AG08396 (cell line): ENCODE measurements at places on chromosomes 5 and 9.

DNA sequence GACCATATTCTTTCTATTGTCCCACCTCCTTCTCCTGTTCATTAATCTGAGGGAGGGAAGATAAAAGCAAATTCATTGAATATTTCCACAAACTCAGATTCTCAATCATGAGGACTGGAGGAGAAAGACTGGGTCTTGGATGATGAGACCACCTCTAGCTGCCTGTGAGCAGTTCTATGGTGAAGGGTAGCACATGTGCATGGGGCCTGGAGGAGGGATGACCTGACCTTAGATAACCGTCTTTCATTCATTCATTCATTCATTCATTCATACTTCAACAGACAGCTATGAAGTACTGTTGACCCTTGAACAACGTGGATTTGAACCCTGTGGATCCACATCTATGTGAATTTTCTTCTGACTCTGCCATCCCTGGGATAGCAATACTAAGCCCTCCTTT is 68.4 kb downstream of the MED10 start:
- DNase-seq, result no peak

- DNase-seq, result no peak
Observed at GRCh38 chr5:102411-103043, 10.6 kb downstream of the PLEKHG4B start.

DNA sequence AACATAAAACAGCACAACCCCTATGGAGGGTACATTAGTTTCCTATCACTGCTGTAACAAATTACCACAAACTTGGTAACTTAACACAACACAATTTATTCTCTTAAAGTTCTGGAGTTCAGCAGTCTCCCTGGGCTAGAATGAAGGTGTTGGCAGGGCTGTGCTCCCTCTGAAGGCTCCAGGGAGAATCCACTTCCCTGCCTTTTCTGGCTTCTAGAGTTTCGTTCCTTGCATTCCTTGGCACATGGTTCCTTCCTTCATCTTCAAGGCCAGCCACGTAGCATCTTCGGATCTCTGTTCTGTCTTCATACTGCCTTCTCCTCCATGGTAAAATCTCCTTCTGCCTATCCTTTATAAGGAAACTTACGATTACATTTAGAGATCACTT is 25.0 kb upstream of the GSN start:
- DNase-seq, result no peak

GRCh38 chr9:109098171-109098959 is 21.4 kb downstream of the TMEM245 start:
- peak; percentile 18 for DNase-seq

DNA sequence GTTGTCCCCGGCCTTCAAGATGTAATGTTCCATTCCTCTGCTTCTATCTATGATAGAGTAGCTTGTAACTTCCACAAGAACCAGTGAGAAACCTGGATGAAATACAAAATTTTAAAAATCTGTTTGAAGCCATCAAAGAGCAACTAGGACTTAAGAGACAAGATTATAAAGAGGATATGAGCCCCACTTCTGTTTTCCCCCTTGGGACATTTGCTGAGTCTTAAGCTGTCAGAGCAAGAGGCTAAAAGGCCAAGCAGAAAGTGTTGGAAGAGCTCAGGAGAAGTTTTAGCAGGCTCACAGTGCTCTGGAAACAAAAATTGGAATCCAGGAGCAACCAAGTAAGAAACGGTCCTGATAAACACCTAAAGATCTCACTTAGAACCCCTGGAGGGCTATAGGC is 76.1 kb downstream of the ADRB2 start:
- DNase-seq, result no peak

GRCh38 chr5:145499483-145499882 is 335.7 kb downstream of the PRELID2 start:
- DNase-seq, result peak; percentile 17

DNA sequence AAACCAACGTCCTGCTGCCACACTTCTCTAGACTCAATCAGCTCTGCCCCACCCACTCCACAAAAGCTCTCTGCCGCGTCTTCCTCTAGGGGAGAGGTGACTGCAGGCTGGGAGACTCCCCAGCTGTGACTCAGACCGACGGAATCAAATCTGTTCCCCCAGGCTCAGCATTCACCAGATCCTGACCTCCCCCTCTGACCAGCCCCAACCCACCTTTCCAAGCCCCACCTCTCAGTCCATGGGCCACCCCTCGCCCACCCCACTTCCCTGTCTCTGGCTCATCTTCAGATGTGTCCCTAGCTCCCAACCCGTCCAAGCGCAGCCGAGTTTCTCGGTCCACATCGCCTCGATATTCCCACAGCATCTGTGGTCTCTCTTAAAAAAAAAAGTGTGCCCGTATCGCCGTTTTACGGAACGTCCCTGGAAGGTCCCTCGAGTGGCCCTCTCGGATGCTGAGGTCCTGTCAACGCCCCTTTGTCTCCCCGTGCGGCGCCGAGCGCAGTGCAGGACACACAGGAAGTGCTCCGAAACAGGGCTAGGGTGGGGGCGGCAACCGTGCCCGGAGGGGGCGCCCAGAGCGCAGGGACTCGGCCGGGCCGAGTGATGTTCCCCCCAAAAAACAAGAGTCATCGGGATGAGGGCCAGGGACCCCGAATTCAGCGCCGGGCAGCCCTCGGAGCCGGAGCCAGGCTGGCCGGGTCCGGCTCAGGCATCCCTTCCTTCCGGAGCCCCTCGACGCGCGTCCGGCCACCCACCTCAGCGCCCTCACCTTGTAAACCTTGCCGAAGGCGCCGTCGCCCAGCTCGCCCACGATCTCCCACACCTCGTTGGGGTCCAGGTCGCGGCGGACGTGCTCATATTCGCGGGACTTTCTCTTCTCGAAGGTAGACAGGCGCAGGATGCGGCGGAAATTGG is 649 bp downstream of the STK10 start:
- DNase-seq, result peak; percentile 78

DNA sequence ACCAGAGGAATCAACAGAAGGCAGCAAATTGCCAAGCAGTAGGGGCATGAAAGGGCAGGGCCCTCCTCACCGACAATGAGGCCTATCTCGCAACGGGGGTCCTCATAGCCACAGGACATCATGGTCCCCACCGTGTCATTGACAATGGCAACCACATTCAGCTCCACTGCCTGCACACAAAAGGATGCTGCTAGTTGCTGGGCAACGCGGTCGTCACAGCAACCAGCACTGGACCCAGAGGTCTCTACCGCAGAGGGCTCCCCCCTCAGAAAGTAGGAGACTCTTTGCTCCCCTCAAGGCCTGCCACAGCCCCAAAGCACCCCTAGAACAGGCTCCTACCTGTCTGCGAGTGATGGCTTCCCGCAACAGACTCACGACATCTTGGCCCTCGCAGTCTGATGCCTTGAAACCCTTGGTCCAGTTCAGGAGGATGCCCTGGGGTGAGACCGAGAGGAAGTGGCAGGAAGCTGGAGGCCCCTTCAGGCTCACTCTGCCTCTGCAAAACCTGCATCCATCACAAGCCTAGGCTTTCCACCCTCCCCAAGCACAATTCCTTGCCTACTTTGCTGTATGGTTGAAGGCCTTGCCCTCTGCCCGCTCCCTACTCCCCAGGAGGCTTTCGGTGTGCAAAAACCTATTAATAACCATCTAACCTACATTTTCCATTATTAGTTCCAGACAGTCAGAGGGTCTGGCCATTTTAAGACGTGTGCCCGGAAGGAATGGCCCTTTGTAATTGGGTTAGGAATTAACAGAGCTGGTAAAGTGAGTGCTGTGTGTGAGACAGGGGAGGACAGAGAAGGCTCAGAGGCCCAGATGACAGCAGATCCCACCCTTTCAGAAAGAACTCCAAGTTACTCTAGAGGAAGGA is 15.2 kb downstream of the HK3 start:
- DNase-seq, result peak; percentile 22

DNA sequence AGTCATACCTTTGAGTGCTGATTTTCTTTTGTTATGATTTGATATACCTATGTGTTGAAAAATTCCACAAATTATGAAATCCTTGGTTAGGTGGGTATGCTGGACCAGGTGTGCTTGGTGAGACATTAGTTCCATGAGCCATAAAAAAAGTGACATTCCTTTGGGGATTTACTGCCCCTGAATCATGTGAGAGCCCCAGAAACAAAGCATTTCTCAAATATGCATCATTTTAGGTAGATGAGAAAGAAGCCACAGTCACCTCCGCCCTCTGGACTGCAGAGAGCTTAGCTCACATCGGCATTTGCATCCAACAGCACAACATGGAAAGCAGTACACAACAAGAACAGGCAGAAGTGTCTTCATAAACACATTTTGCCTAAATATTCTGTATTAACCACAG is 55.3 kb downstream of the DAP start:
- DNase-seq, result no peak

DNA sequence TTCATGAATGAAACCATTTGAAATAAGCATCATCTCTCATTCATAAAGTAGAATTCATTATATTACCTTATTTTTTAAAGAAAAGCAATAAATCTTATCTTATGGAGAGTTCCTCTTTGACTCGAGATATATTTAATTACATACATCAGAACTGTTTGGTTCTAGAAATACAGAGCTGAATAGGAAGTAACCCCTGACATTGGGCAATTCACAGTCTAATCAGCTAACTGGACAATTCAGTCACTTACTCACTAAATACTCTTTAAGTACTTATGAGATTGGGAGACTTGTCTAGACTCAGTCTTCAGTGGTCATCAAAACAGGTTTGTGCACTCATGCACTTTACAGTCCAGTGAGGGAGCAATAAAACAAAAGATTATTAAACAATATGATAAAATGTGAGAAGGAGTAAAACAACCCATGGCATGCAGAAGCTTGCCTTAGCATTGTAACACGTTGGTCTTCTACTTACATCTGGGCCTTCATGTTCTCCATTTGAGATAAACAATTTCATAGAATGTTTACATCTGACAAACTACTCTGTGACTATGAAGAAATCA is 11.5 kb upstream of the FBXO38 start:
- no peak for DNase-seq

DNA sequence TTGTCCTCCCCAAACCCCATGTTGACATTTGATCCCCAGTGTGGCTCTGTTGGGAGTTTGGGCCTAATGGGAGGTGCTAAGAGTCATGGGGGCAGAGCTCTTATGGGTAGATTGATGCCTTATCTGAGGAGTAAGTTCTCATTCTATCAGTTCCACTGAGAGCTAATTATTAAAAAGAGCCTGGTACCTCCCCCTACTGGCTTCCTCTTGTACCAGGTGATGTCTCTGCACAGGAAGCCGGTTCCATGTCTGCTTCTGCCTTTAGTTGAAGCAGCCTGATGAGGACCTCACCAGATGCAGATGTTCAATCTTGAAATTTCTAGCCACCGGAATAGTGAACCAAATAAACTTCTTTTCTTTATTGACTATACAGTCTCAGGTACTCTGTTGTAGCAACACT is 10.8 kb downstream of the GABRB2 start:
- no peak for DNase-seq

- DNase-seq, result no peak
Observed at GRCh38 chr5:68012831-68013230, 202.7 kb upstream of the PIK3R1 start.

DNA sequence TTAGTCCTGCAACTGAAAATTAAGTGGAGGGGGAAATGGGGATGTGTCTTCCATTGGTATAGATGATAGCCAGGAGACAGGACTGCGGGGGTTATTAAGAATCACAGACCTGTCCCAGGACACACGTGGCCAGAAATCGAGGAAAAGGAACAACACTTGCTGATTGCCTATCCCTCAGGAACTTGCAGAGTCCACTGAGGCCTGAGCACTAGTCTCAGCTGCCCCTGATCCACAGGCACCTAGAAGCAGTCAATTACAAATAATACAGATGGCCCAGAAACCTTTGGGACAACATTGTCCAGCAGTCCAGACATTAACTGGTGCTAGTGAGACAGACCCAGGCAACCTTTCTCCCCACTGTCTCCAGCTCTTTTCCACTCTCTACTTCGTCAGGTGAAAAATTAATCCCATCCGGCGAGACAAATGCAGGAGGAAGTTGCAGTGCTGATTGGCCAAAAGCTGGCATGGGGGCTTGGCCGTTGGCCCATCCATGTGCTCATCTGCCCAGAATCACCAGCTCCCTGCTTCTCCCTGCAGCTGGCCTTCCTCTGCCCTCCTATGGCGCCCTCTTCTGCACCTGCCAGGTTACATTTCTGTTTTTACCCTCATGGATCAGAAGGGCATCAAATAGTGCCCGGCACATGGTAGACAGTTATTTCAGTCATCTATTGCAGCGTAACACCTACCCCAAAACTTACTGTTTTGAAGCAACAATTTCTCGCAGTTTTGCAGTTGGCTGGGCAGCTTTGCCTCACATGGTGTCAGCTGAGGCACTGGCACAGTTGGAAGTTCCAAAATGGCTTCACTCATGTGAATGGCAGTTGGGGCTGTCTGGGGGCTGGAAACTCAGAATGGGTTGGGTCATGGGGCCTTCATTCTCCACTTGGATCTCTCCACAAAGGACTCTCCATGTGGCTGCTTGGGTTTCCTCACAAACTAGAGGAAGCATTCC is 3.6 kb upstream of the B4GALT1 start:
- DNase-seq, result no peak

DNA sequence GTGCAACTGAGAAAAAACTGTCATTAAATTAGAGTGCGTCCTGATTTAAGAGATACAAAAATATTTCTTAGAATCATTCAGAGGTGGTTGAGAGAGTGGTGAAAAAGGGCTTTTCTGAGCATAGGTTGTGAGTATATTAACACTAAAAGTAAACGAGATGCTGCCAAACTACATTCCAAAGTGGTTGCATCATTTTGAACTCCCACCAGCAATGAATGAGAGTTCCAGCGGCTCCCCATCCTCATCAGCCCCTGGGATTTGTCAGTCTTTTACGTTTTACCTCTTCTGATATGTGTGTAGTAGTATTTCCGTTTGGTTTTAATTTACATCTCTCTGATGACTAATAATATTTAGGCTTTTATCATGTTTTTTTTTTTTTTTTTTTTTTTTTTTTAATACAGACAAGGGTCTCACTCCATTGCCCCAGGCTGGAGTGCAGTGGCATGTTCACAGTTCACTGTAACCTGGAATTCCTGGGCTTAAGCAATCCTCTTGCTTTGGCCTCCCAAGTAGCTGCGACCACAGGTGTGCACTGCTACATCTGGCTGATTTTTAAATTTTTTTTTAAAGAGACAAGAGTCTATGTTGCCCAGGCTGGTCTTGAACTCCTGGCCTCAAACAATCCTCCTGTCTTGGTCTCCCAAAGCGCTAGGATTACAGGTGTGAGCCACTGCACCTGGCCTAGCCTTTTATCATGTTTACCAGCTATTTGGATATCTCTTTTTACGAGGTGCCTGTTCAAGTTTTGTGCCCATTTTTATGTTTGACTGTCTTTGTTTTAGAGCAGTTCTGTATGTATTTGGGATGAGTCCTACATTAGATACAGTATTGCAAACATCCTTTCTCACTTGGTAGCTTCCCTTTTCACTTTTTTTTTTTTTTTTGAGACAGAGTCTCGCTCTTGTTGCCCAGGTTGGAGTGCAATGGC is 17.0 kb downstream of the PRRT1B start:
- DNase-seq, result no peak

DNA sequence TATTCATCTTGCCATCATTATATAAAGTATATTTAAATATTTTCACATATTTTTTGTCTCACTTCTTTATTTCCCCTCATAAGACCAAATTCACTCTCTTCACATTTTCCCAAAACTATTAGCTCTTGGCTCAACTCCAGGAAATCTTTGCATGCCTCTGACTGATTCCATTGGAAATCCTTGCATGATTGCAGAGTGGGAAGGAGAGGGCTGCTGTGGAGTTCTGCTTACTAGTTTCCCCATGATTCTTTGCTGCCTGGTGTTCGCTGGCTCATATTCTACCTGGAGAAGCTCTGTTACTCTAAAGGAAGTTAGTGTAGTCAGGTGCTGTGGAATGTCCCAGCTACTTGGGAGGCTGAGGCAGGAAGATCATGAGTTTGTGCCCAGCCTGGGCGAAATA is 41.9 kb downstream of the LIX1 start:
- no peak for DNase-seq

GRCh38 chr9:136691316-136692184 is 4.3 kb upstream of the AGPAT2 start:
- DNase-seq, result no peak

GRCh38 chr5:11239261-11240015 is 478.4 kb upstream of the DAP start:
- no peak for DNase-seq
